ENCODE measurements at places on chromosomes 16 and 17.

- DNase-seq: no peak
Measured at GRCh38 chr17:36614933-36615332, 13.6 kb downstream of the MRM1 start.

DNA sequence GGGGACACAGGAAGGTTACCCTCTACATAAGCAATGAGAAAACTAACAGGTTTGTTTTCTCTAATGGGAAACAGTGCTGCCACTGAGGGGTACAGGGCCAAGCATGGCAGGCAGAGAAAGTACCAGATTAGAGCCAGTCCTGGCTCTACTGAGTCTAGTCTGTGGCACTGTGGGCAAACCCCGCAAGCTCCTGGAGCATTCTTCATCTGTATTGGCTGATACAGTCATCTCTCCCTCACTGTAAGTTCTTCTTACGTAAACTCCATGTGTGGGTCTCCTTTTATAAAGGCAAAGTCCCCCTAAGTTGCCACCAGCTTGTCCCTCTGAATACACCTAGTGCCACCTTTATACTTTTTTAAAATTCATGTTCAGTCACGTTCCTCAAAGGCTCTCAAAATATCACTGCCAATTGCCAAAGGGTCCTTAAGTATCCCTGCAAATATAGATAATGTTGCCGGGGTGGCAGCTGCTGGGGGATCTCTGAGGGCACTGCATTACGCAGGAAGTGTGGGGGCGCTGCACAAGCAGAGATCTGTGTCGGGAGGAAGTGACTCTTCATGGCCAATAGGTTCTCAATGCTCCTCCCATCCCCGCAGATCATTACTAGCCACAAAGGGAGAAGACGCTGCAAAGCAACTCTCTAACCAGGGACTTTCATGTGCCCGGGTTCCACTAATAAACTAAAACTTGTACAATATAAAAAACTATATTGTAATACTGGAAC is 18.8 kb downstream of the XPO6 start:
- peak; percentile 35 for DNase-seq

GRCh38 chr17:45296003-45296832 is 20.6 kb downstream of the MAP3K14 start:
- DNase-seq: no peak

- DNase-seq: no peak
Measured at GRCh38 chr17:7431231-7431630, 2.6 kb downstream of the SPEM3 start.

DNA sequence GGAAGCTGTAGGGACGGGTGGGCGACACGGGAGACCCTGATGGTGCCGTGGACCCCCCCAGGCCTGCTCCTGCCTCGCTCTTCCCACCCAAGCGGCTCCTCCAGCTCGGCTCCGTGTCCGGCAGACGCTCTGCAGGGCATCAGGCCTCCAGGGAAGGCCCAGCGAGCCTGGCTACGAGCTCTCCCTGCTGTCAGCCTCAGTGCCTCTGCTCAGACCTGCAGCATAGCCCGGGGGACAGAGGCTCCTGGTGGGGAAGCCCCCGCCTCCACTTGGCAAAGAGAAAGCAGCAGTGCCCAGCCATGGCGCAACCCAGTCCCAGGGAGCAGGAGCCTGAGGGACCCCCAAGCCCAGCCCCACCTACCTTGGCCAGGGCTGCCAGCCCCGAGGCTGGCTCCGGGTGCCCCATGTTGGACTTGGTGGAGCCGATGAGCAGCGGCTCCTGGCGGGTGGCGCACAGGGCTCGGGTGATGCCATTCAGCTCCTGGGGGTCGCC is 5.9 kb downstream of the FASN start:
- DNase-seq: no peak

DNA sequence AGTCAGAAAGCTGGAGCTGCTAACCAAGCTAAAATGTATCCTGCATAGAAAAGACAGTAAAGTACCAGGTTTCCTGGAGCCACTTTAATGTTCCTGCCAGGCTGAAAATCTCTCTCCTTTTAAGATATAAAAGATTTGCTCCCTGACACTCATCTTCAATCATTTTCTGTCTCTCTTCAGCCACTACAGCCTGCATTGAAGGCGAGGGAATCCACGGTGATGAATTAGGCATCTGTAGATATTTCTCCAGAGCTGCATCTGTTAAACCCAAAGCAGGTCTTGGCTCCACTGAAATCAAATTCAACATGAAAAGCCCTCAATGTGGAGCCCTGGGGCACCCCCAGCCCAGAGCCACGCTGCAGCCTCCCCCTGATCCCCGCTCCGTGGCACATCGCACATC is 94.7 kb upstream of the CRHR1 start:
- DNase-seq: no peak

- DNase-seq: no peak
Measured at GRCh38 chr16:48511071-48511540, 98.9 kb downstream of the N4BP1 start.

DNA sequence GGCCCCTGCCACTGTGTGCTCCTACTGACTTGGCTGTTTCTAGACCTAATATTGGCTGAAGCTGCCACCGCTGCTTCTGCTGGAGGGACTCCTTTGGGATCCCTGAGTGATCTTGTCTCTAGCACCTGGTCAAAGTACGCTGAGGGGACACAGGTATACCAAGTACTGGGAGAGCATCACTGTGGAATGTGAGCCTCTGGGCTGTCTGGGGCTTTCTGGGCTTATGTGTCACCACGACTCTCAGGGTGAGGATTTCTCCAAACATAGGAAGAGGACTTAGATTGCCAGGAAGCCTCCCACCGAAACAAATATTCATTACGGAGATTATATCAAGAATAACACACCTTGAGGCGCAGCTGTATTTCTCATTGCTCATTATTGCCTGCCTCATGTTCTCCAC is 435.8 kb downstream of the HS3ST3B1 start:
- DNase-seq: no peak

DNA sequence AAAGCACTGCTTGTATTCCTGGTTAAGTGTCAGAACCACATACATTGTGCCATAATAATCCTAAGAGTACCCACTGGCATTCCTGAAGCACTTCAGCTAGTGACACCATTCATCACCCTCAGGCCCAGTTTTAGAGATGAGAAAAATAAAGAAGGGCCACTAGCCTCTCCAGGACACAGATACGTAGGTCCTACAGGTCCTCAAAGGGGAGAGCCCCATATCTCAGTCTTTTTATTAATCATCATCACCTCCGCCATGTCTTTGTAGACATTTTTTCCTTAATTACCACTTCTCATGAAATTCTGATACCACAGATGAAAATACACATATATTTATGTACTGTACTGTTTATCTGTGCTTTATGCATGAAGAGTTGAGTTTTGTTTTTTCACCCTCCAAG is 43.5 kb downstream of the GRB2 start:
- no peak for DNase-seq

- no peak for DNase-seq
Measured at GRCh38 chr17:63150490-63150889, 184.5 kb downstream of the TANC2 start.

- no peak for DNase-seq
Measured at GRCh38 chr16:62738666-62739460, 702.6 kb upstream of the CDH8 start.

DNA sequence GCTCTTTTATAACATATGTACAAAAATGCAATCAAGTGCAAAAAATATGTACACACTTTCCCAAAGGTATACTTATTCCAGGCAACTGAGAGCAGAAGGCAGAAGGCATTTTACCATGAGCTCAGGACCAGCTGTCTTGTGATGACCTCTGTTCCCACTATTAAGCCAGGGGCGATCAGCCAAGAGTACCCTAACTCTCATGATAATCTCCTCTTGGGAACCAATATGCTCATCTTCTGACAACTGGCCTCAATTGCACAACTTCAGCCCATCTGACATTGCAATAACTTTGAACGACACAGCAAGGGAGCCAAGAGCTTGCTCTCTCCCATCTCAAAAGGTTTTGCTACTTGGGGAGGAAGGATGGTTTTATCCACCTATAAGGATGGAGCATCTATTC is 471.9 kb downstream of the HS3ST3B1 start:
- no peak for DNase-seq

DNA sequence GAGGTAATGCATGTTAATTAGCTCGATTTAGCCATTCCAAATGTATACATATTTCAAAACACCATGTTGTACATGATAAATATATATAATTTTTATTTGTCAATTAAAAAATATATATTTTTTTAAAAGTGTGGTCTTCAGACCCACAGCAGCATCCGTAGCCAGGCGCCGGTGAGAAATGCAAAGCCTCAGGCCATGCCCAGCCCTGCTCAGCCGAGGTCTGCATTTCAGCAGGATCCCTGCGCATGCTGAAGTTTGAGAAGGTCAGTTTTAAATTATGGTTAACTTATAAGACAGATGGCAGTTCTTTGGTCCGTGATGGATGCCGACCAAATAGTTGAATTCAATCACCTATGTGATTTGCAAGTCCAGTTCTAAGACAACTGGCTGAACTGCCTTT is 28.0 kb upstream of the TBX2 start:
- no peak for DNase-seq

DNA sequence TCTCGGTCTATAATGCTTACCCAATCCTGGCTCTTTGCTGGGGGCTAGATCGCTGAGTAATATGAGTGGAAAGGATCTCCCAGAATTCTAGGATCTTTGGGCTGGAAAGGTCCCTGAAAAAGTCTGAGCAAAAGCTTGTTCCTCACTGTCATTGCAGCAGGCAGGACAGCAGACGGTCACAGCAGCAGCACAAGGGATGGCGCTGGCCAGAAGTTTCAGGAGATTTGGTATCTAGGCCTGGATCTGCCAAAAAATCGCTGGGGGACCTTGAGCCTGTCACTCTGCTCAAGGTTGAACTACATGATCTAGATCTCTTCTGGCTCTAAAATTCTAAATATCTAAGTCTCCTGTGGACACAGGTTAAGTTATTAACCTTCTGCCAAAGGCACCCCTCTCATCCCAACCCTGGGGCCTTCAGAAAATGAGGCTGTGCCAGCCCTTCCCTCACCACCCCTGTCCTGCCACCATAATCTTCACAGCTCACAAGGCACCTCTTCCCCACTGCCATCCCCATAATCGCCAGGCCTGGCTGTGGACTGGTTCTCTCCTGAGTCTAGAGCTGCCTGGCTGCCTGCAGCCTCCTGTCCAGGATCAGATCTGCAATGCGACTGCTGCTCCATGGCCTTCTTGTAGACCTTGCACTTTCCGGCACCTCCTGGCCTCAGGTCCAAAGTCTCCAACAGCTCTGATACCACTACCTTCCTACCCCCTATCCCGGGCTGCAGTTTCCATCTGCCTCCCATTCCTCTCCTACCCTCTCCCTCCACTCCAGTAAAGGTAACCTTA is 10.2 kb downstream of the MYO18A start:
- DNase-seq: no peak

GRCh38 chr16:1217526-1217925 is 7.5 kb downstream of the TPSG1 start:
- DNase-seq: no peak

DNA sequence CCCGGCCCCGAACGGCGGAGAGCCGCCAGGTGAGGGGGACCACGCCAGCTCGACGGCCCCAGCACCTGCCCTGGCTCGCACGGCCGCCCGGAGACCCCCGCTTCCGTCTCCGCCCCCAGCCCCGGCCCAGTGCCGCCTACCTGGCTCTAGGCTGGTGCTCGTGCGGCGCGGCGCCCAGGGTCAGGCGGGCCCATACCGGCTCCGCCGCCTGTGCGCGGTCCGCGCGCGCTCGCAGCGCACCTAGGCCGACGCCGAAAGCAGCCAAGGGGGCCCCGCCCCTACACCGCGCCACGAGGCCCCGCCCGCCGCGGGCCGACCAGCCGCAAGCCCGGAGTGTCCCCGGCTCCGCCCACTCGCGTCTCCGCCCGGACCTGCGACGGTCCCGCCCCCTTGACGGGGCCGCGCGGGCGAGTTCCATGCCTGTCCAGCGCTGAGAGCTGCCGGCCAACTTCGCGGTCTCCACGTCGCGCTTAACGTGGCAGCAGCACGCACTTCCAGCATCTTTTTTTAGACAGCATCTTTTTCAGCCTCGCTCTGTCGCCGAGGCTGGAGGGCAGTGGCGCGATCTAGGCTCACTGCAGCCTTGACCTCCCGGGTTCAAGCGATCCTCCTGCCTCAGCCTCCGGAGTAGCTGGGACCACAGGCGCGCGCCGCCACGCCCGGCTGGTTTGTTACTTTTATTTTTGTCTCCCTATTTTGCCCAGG is at the start of gene SLC25A39:
Gene SLC25A39 (minus strand): TSS at position 253 of the 705 bp plus-strand sequence. CDS start 1,261 bp downstream, outside the sequence.
- DNase-seq: peak; percentile 89

GRCh38 chr17:41167561-41167960 is 460 bp downstream of the KRTAP4-3 start:
- DNase-seq: no peak

DNA sequence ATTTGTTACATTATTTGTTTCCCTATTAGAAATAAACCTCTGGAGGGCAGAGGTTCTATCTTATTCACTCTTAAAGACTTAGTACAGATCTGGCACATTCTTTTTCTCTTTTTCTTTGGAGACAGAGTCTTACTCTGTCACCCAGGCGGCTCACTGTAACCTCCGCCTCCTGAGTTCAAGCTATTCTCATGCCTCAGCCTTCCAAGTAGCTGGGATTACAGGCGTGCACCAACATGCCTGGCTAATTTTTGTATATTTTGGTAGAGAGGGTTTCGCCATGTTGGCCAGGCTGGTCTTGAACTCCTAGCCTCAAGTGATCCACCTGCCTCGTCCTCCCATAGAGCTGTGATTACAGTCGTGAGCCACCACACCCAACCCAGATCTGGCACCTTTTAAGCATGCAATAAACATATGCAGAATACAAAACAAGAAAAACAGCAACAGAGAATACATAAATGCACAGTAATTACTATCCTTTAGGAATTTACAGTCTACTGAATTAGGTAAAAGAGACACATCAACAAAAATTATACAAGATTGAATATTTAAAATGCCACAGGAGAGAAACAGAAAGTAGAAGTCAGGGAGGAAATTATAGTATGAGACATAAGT is 52.1 kb downstream of the GPATCH8 start:
- DNase-seq: no peak
